Colonic mucosa (tissue), 4 donors: ENCODE measurements at places on chromosomes 1 and 21. TPM values are rescaled to one million over a fixed set of nuclear protein-coding genes. Genes with fewer than 3 reads are reported as not detected.

Gene PLCH2
- 2.0 TPM for total RNA-seq

Gene FNDC5
- total RNA-seq: 0.64 TPM

Gene OR2L8
- not detected for total RNA-seq

Gene SV2A
- 1.5 TPM for total RNA-seq

Gene USP1
- 30.7 TPM for total RNA-seq

Gene ARHGEF16
- 77.3 TPM for total RNA-seq
